Suprapubic skin (tissue), 4 donors: ENCODE measurements at places on chromosomes 3 and 15. TPM values are rescaled to one million over a fixed set of nuclear protein-coding genes. Genes with fewer than 3 reads are reported as not detected.

The FETUB gene
- 3.9 TPM for total RNA-seq

The MIX23 gene
- total RNA-seq = 20.9 TPM

The POPDC2 gene
- 3.3 TPM for total RNA-seq

The CADPS gene
- total RNA-seq = 3.6 TPM

The RETNLB gene
- total RNA-seq = not detected

The WDR93 gene
- total RNA-seq = not detected

The DHFR2 gene
- 3.4 TPM for total RNA-seq

The UBAP1L gene
- 2.3 TPM for total RNA-seq

The NR2E3 gene
- not detected for total RNA-seq

The PLSCR2 gene
- not detected for total RNA-seq

The DNAH1 gene
- total RNA-seq = 10.1 TPM

The FEZF2 gene
- total RNA-seq = not detected

The PLA2G4D gene
- 15.0 TPM for total RNA-seq

The C15orf62 gene
- 24.0 TPM for total RNA-seq

The NDN gene
- 9.4 TPM for total RNA-seq

The BOC gene
- total RNA-seq = 75.6 TPM

The SCAMP5 gene
- total RNA-seq = 1.9 TPM

The WDR48 gene
- total RNA-seq = 27.9 TPM

The POTEB3 gene
- not detected for total RNA-seq

The SIDT1 gene
- total RNA-seq = 3.2 TPM

The LYSMD2 gene
- total RNA-seq = 10.4 TPM

The GOLGA6D gene
- not detected for total RNA-seq

The ZNF501 gene
- 2.0 TPM for total RNA-seq

The LRRC31 gene
- total RNA-seq = 0.26 TPM

The SLC9A9 gene
- total RNA-seq = 51.0 TPM

The TGM4 gene
- not detected for total RNA-seq

The NOX5 gene
- 1.6 TPM for total RNA-seq

The ANKRD34C gene
- not detected for total RNA-seq

The CHRM5 gene
- not detected for total RNA-seq

The SHC4 gene
- total RNA-seq = 2.5 TPM

The PSMA4 gene
- total RNA-seq = 107 TPM

The EFHB gene
- 2.4 TPM for total RNA-seq

The SLCO2A1 gene
- total RNA-seq = 33.2 TPM

The ZNF660 gene
- total RNA-seq = 0.40 TPM

The GPR149 gene
- not detected for total RNA-seq

The MORC1 gene
- total RNA-seq = not detected

The LYZL4 gene
- not detected for total RNA-seq

The RAB11A gene
- total RNA-seq = 563 TPM

The EXD1 gene
- total RNA-seq = not detected

The ARPP21 gene
- total RNA-seq = not detected

The MOBP gene
- not detected for total RNA-seq

The GXYLT2 gene
- total RNA-seq = 3.1 TPM

The PTPN23 gene
- 45.9 TPM for total RNA-seq

The TBC1D21 gene
- not detected for total RNA-seq

The TMED3 gene
- 128 TPM for total RNA-seq

The PPP2R3A gene
- 51.2 TPM for total RNA-seq

The POC1A gene
- 4.8 TPM for total RNA-seq

The HCLS1 gene
- total RNA-seq = 20.3 TPM

The FRMD5 gene
- total RNA-seq = 0.72 TPM

The HRG gene
- not detected for total RNA-seq

The HYAL1 gene
- 25.4 TPM for total RNA-seq

The THAP10 gene
- 2.7 TPM for total RNA-seq

The RHCG gene
- total RNA-seq = 20.5 TPM

The COLQ gene
- 3.8 TPM for total RNA-seq

The VEPH1 gene
- total RNA-seq = 9.3 TPM

The GOLGA8O gene
- not detected for total RNA-seq

The POTEB gene
- total RNA-seq = not detected
